CD4-positive, alpha-beta T cell treated with Interleukin-4 for 4 hours (primary cell): ENCODE measurements at places on chromosomes 6 and 20.
A peak's percentile ranks its signal among the peaks of the same experiment; 100 is the strongest.

- DNase-seq: no peak
Measured at GRCh38 chr20:57008217-57008616, 258.2 kb downstream of the BMP7 start.

GRCh38 chr6:56914798-56915658 is 39.9 kb upstream of the BEND6 start:
- DNase-seq: no peak

DNA sequence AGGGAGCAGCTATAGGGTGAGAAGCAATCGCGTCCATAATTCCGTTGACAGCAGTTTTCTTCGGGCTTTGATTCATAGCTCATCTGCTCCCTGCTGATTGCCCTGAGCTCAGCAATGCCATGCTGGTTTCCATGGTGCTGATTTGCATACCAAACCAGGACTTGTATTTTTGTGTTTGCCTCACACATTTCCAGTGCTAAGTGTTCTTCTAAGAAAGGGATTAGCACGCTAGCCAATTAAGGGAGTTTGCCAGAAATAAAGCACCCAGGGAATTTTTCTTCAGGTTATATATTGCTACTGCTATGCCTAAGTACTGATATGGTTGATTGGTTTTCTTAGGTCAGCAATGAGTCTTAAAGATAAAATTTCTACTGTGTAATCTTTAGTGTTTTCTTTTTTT is 177.6 kb downstream of the PLCB1 start:
- no peak for DNase-seq

DNA sequence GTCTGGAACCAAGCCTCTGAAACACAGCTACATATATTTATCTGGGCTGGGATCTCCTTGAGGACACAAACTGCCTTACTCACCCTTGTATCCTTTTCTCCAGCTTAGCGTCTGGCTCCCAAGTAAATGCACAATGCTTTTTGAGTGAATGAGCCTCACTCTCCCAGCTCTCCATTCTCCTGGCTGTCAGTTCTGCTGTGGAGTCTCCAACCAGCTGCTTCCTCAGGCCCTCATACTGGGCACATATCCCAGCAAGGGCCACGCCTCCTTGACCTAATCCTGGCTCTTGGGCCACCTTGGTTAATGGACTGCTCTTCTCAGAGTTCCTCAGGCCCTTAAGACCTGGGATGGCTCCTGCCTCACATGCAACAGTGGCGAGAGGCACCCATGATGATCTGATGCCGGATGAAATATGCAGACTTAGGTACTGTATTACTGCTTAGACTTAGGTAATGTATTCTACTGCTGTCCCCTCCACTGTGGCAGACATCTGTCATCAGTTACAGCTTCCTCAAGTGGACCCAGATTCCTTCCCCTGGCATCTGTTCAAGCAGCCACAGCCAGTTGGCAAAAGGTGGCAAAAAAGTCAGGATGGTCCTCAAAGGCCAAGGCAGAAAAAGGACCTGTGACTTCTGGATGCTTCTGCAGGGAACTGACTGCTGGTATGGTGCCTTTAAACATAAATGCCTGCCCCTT is 16.5 kb downstream of the SNHG17 start:
- DNase-seq: no peak

GRCh38 chr20:15098351-15098750 is 760.9 kb upstream of the FLRT3 start:
- DNase-seq: no peak

DNA sequence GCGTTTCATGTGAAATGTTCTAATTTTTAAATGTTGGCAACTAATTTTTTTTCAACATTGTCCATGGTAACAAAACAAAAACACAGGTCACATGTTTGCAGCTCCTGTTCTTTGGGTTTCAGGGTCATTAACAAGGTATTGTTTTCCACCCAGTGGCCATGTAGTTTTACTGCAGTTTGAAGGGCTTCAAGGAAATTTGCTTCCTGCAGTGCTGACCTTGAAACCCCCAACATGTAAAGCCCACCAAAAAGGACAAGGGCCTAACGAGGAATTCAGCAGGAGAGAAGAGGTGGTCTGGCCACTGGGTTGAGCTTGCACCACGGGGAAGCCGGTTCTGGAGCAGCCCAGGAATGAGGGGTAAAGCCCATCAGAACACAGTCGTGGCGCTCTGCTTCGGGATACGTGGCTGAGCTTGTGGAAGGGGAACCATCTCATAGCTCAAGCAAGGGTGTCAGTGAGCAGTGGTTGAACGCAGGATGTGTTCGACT is 13.9 kb upstream of the KLHL31 start:
- peak; percentile 31 for DNase-seq

- peak; percentile 62 for DNase-seq
Measured at GRCh38 chr6:53048431-53049195, 16.6 kb upstream of the FBXO9 start.

- no peak for DNase-seq
Measured at GRCh38 chr20:61271312-61272231, 19.5 kb downstream of the CDH4 start.

GRCh38 chr6:105874835-105875626 is 211.1 kb upstream of the PRDM1 start:
- no peak for DNase-seq

- no peak for DNase-seq
Measured at GRCh38 chr6:4299476-4299875, 164.1 kb upstream of the ECI2 start.

DNA sequence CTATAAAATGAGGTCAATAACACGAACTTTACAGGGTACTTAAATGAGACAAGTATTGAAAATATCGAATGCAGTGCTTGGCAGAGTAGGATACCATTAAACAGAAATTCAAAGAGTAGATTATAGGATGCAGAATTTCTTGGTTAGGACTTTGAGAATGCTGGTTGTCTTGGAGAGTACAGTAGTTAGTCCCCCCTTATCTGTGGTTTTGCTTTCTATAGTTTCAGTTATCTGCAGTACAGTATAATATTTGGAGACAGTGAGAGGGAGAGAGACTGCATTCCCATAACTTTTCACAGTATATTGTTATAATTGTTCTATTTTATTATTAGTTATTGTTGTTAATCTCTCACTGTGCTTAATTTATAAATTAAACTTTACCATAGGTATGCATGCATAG is 290.5 kb downstream of the BTBD9 start:
- no peak for DNase-seq

- no peak for DNase-seq
Measured at GRCh38 chr20:2314759-2315439, 19.1 kb downstream of the TGM3 start.

- no peak for DNase-seq
Measured at GRCh38 chr20:21490105-21490504, 23.8 kb downstream of the NKX2-2 start.

- DNase-seq: no peak
Measured at GRCh38 chr6:25165177-25165576, 114.0 kb upstream of the CARMIL1 start.
